ENCODE measurements at places on chromosomes 1 and 21. TPM values are rescaled to one million over a fixed set of nuclear protein-coding genes. Genes with fewer than 3 reads are reported as not detected.

- peak; percentile 45 for DNase-seq
Measured at GRCh38 chr1:150973836-150974579, 627 bp downstream of the CERS2 start.

INKA2 gene
- total RNA-seq, result 1.5 TPM

- no peak for DNase-seq
Measured at GRCh38 chr1:24888971-24889676, 41.0 kb downstream of the RUNX3 start.

DNA sequence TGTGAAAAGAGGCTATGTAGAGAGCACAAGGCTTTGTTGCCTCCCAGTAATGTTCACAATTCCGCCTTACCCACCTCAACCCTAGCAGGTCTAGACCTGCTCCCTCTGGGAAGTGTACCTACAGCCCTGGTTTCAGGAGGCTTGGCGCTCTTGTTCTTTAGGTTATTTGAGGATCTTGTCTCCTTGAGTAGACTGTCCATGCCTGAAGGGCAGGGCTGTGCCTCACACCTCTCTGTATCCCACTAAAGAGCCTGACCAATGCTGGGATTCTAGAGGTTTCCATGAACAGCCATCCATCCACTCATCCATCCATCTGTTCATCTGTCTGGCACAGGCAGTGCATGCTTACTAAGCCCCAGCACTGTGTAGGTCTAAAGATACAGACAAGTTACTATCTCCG is 1.0 kb downstream of the RAB7B start:
- DNase-seq, result no peak
